ENCODE measurements at places on chromosomes 13 and 19.

- DNase-seq, result peak; percentile 87
Observed at GRCh38 chr19:49326165-49326704, 1.2 kb upstream of the SLC6A16 start.

DNA sequence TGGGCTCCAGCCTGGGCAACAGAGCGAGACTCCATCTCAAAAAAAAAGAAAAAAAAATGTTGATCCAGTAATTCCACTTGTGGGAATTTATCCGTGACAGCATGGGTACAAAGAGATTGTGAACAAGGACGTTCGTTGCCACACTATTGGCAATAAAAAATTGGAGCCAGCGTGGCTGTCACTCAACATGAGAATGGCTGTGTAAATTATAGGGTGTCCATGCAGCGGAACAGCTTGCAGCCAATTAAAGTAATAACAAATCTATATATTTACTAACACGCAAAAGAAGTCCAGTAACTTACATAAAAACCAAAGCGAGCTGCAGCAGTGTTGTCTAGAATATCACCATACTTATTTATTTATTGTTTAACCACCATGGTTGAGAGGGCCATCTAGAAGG, 19.3 kb downstream of the DPF1 start:
- DNase-seq, result no peak

DNA sequence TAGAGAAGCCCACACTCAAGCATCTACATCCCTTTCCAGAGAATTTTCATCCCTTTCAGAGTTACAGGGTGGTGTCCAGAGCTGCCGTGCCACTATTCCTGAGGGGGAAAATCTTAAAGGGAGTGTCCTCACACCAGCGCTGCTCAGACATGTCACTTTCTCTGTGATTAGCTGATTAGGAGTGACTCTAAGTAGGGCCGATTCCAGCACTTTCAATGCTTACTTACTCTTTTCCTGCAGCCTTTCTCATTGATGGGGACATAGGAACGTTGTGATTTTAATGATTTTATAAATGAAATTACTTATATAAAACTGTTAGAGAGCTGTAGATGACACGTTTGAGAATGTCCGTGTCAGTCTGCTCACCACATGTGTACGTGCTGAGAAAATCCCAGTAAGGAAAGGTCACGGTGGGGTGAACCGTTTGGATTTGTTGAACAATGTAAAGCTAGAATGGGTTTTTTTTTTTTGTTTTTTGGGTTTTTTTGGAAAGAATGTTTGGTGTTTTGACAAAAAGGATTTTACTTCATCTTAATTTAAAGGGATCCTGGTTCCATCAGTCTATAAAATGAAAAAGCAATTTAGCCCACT, 56.6 kb upstream of the SPATA13 start:
- no peak for DNase-seq

DNA sequence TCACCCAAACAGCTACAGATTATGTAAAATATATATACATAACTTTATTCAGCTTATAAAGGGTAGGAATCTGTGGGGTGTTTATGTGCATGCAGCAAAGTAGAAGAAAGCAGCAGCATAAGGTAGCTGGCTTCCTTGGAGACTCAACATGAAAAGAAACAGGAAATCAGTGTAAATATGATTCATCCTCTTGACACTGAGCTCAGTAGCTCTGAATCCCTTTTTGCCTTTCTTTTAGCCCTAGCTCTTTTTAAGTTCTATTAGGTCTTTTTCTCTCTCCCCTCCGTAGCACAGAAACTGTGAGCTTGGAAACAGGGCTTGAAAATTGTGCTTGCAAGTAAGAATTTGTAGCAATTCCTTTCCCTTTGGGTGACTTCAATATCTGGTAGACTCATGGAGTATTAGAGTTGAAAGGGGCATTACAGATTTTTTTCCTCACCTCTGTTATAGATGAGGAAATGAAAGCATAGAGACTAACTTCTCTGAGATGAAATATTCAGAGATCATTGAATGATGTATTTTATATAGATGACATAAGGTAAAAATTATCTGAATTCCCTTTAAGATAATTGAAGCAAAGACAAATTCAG, 314.4 kb downstream of the PCDH9 start:
- no peak for DNase-seq

- no peak for DNase-seq
Observed at GRCh38 chr19:1861599-1862031, 1.8 kb downstream of the KLF16 start.
